BJ (cell line): ENCODE measurements at places on chromosomes 2 and 18. TPM values are rescaled to one million over a fixed set of nuclear protein-coding genes. Genes with fewer than 3 reads are reported as not detected.

ANKRD29 gene
- polyA plus RNA-seq: 4.3 and 4.7 TPM in 2 replicates

ZNF396 gene
- polyA plus RNA-seq: 0.60 and 0.86 TPM in 2 replicates

FEV gene
- not detected in 2 replicates for polyA plus RNA-seq

ASAP2 gene
- polyA plus RNA-seq: 14.1 and 18.2 TPM in 2 replicates

SGPP2 gene
- not detected in 2 replicates for polyA plus RNA-seq

KATNAL2 gene
- 1.3 and 1.8 TPM in 2 replicates for polyA plus RNA-seq

LYPD6B gene
- polyA plus RNA-seq: 19.1 and 26.4 TPM in 2 replicates

STPG4 gene
- 0.06 TPM in 2 replicates for polyA plus RNA-seq

WDR54 gene
- polyA plus RNA-seq: 26.0 and 42.9 TPM in 2 replicates

HOXD10 gene
- polyA plus RNA-seq: 11.0 and 12.6 TPM in 2 replicates

GKN2 gene
- not detected in 2 replicates for polyA plus RNA-seq

FAM117B gene
- polyA plus RNA-seq: 0.29 and 0.43 TPM in 2 replicates

CYB5A gene
- polyA plus RNA-seq: 66.0 and 86.5 TPM in 2 replicates

PCBP1 gene
- 59.2 and 87.4 TPM in 2 replicates for polyA plus RNA-seq

SFTPB gene
- not detected in 2 replicates for polyA plus RNA-seq

TMEM169 gene
- 0.05 and 0.10 TPM in 2 replicates for polyA plus RNA-seq

MC5R gene
- not detected in 2 replicates for polyA plus RNA-seq

EXOC6B gene
- 15.5 and 19.5 TPM in 2 replicates for polyA plus RNA-seq

FIGN gene
- polyA plus RNA-seq: 2.4 and 3.0 TPM in 2 replicates

UGT1A10 gene
- not detected in 2 replicates for polyA plus RNA-seq

FTCDNL1 gene
- 0.29 and 0.31 TPM in 2 replicates for polyA plus RNA-seq

CXCR4 gene
- 0.05 TPM in 1 of 2 replicates, not detected in the other for polyA plus RNA-seq

CNTNAP5 gene
- not detected in 2 replicates for polyA plus RNA-seq

C2orf72 gene
- 0.11 and 0.17 TPM in 2 replicates for polyA plus RNA-seq

CFAP65 gene
- not detected in 2 replicates for polyA plus RNA-seq

EPAS1 gene
- 312 and 531 TPM in 2 replicates for polyA plus RNA-seq

CD207 gene
- polyA plus RNA-seq: not detected in 2 replicates

AMER3 gene
- not detected in 2 replicates for polyA plus RNA-seq

DAW1 gene
- 0.10 TPM in 1 of 2 replicates, not detected in the other for polyA plus RNA-seq

MDH1B gene
- polyA plus RNA-seq: 0.39 and 0.76 TPM in 2 replicates

MARCHF4 gene
- polyA plus RNA-seq: 9.7 and 10.0 TPM in 2 replicates

ADRA2B gene
- polyA plus RNA-seq: not detected in 2 replicates

FHOD3 gene
- 24.6 and 27.1 TPM in 2 replicates for polyA plus RNA-seq

ARHGAP25 gene
- polyA plus RNA-seq: 0.06 TPM in 1 of 2 replicates, not detected in the other

CACNB4 gene
- 0.12 TPM in 2 replicates for polyA plus RNA-seq

TMSB10 gene
- 2,234 and 3,073 TPM in 2 replicates for polyA plus RNA-seq

SRD5A2 gene
- polyA plus RNA-seq: 0.01 TPM in 1 of 2 replicates, not detected in the other

NTSR2 gene
- not detected in 2 replicates for polyA plus RNA-seq

L3MBTL4 gene
- not detected in 2 replicates for polyA plus RNA-seq

EMILIN1 gene
- polyA plus RNA-seq: 43.4 and 81.3 TPM in 2 replicates

GALNT13 gene
- polyA plus RNA-seq: not detected in 2 replicates

CNRIP1 gene
- 63.4 and 81.9 TPM in 2 replicates for polyA plus RNA-seq

GRP gene
- polyA plus RNA-seq: 0.16 and 0.21 TPM in 2 replicates

RNF181 gene
- polyA plus RNA-seq: 376 and 394 TPM in 2 replicates

HOXD8 gene
- 0.86 and 1.7 TPM in 2 replicates for polyA plus RNA-seq
